GM23338 (cell line): ENCODE measurements at places on chromosomes 12 and 14. TPM values are rescaled to one million over a fixed set of nuclear protein-coding genes. Genes with fewer than 3 reads are reported as not detected.

The RSRC2 gene
- 55.4 and 76.3 TPM in 2 replicates for total RNA-seq

The DTX1 gene
- total RNA-seq, result 4.7 and 9.0 TPM in 2 replicates

The MMP17 gene
- total RNA-seq, result 26.8 and 48.5 TPM in 2 replicates

The CLEC14A gene
- total RNA-seq, result not detected in 2 replicates

The NTS gene
- 16.2 and 17.1 TPM in 2 replicates for total RNA-seq

The NOPCHAP1 gene
- 14.2 and 14.7 TPM in 2 replicates for total RNA-seq

GRCh38 chr12:127531542-127531941 is 735.4 kb upstream of the TMEM132C start:
- DNase-seq, result peak; percentile 4
- no peaks in the 10 kb centered on the region for H3K36me3 ChIP-seq
- H3K27me3 ChIP-seq, result no peaks in the 10 kb centered on the region

DNA sequence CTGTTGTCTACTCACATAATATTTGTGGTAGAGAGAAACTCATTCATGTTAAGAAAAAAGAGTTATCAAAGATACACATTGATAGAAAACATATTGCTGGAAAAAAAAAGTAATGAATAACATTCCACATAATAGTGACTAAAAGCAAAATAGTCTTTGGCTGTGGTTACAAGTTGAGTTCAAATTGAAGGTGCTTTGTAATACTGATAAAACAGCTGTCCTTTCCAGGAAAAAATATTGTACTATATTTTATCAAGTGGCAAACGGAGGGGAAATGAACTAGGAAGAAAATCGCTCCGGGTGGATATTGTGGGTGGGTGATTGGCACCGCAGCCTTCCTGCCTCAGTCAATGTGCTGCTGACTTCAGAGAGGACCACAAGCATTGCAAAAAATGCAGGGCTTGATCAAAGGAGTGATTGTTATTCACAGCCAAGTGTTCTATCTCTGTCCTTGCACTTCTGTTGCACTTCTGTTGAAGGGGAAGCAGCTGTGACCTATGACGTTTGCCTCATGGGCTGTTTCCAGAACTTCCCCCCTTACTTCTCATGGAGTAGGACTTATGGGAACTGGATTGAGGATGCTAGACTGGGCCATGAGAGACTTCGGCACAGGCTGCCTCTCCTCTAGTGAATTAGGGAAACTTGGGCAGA is 114.4 kb downstream of the VRK1 start:
- H3K36me3 ChIP-seq, result no peaks in the 10 kb centered on the region
- no peak overlapping the region for H3K4me3 ChIP-seq
- no peaks in the 10 kb centered on the region for H3K27me3 ChIP-seq
- DNase-seq, result no peak

DNA sequence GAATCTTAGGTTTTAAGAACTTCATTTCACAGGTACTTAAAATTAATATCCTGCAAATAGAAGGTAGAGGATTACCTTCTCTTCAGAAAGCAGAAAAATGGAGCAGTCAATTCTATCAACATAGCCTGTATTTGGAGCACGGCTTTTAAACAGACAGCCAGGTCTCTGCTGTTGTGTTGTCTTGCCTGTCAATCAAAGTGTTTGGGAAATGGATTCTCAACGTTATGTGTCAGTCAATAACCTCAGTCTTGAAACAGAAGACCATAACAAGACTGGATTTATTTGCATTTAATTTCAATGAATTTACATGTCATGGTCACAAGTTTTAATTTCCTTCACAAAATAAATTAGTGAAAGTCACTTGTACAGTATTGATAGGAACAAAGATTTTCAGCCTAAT is 51.9 kb upstream of the KRR1 start:
- DNase-seq, result no peak
- no peaks in the 10 kb centered on the region for H3K27me3 ChIP-seq
- H3K36me3 ChIP-seq, result no peaks in the 10 kb centered on the region
- H3K4me3 ChIP-seq, result no peak overlapping the region
- no peaks in the 10 kb centered on the region for H3K4me1 ChIP-seq
- no peak overlapping the region for H3K27ac ChIP-seq

DNA sequence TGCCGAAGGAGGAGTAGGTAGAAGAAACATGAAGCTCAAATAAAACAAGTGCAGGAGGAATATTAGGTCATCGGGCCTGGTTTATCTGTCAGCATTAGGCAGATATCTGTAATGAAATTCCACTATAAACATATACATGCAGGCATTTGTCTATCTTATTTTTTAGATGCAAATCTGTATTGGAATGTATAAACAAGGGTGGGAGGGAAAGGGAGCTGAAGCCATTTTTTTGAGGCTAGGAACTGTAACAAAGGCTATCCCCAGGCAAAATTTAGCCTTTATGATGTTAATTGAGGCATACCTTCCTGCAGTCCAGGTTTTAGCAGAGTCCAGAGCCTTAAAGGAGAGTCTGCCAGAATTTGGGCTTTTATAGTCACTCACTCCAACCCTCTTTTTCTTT is 72.5 kb downstream of the PHLDA1 start:
- H3K36me3 ChIP-seq, result no peaks in the 10 kb centered on the region
- peak; percentile 87 for DNase-seq
- H3K4me3 ChIP-seq, result 0 out of 2 replicates have a peak overlapping the region, but pooled peaks have one; percentile 2
- no peaks in the 10 kb centered on the region for H3K27me3 ChIP-seq

GRCh38 chr14:61690982-61691381 is 4.3 kb upstream of the HIF1A start:
- DNase-seq, result no peak
- peaks cover 14% of the 10 kb centered on the region for H3K4me1 ChIP-seq
- no peak overlapping the region for H3K4me3 ChIP-seq
- H3K27ac ChIP-seq, result 0 out of 2 replicates have a peak overlapping the region, but pooled peaks have one; percentile 30
- H3K36me3 ChIP-seq, result no peaks in the 10 kb centered on the region
- no peaks in the 10 kb centered on the region for H3K27me3 ChIP-seq

GRCh38 chr12:27922531-27923139 is 49.9 kb downstream of the PTHLH start:
- H3K4me1 ChIP-seq, result 0 out of 2 replicates have a peak, but pooled peaks cover 3% of the 10 kb centered on the region
- DNase-seq, result no peak
- no peaks in the 10 kb centered on the region for H3K36me3 ChIP-seq
- H3K27ac ChIP-seq, result no peak overlapping the region

- H3K27ac ChIP-seq, result no peak overlapping the region
- no peaks in the 10 kb centered on the region for H3K36me3 ChIP-seq
- DNase-seq, result no peak
- peaks cover 16% of the 10 kb centered on the region; the same call in 1 of the 2 replicates for H3K4me1 ChIP-seq
- H3K27me3 ChIP-seq, result no peaks in the 10 kb centered on the region
- no peak overlapping the region for H3K4me3 ChIP-seq
Measured at GRCh38 chr14:24389226-24389848, 9.5 kb upstream of the NYNRIN start.
